ENCODE measurements at places on chromosomes 7 and 10.

DNA sequence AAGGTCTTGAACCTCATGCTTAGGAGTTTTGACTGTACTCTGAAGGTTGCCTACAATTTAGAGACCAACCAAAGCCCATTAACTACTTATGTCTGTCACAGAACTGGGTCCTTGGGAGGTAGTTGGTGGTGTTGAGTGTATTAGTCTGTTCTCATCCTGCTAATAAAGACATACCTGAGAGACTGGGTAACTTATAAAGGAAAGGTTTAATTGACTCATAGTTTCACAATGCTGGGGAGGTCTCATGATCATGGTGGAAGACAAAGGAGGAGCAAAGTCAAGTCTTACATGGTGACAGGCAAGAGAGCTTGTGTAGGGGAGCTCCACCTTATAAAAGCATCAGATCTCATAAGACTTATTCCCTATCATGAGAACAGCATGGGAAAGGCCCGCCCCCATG is 319.6 kb upstream of the ZMIZ1 start:
- DNase-seq: no peak

- no peak for DNase-seq
These were observed 140.5 kb downstream of the MAD1L1 start for GRCh38 chr7:2092279-2092678.

DNA sequence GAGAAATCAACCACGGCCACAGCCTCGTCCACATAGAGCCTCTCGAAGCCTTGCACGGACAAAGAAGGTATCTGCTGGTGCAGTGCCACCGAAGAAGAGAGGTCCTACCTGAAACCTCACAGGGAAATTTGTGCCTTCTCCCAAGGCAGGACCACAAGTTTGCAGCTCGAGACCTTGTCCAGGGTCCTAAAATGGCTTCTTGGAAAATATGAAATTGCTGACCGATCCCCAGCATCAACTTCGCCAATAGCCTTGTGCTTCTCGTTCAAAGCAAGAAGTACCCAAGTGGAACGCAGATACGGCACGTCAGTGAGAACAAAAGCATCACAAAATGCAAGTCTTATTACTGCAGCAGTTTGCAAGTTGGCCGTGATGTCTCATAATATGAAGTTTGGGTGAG is 24.6 kb downstream of the PTPRN2 start:
- no peak for DNase-seq

DNA sequence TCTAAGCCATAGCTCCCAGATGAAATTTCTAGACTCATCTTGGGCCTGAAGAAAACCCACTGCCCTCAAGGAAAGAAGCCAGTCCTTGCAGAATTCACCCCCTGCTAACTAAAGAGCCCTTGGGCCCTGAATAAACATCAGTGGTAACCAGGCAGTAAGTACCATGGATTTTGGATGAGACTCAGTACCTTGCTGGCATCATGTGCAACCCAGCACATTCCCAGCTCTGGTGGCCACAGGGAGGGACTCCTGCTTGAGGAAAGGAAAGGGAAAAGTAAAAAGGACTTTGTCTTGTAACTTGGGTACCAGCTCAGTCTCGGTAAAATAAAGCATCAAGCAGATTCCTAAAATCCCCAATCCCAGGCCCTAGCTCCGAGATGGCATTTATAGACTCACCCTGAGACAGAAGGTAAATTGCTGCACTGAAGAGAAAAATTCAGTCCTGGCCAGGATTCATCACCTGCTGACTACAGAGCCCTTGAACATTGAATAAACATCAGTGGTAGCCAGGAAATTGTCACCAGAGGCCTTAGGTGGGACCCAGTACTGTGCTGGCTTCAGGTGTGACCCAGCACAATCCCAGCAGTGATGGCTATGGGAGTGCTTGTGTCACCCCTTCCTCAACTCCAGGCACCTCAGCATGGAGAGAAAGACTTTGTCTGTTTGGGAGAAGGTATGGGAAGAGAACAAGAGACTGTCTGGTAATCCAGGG is 31.2 kb upstream of the SFTPD start:
- no peak for DNase-seq

GRCh38 chr7:69801729-69802682 is 203.7 kb downstream of the AUTS2 start:
- no peak for DNase-seq

Measured in stimulated activated CD4-positive, alpha-beta T cell treated with anti-CD3 and anti-CD28 coated beads, Interleukin-1b, Interleukin-23, amount 100 ng/mL, for 24 hours (primary cell).